ENCODE measurements at places on chromosomes 2 and 18.

GRCh38 chr2:106107509-106108131 lies 86.5 kb downstream of the UXS1 start:
- no peak for DNase-seq

DNA sequence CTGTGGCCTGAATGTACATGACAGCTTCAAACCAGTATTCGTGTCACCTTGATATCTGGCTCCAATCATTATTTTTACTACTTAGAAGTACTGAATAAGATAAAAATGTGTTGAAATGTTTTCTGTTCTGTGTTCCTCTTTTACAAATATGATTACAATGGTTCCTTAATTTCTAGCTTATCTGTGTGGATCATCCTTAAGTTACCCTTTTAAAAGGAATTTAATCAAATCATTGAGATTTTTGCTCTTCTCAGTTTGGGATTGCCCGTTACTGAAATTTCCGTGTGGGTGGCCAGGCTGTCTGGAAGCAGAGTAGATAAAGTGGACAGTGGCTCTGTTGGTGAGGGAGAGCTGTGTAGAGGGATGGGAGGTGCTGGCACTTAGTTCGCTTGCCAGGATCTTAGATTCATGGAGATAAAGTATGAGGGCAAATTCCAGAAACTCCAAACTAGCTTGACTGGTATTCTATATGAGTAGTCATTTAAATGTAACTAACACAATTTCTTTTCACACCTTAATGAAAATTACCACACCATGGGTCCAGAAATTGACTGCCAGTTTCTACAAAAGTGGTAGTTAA lies 27.4 kb upstream of the SAG start:
- DNase-seq = no peak

DNA sequence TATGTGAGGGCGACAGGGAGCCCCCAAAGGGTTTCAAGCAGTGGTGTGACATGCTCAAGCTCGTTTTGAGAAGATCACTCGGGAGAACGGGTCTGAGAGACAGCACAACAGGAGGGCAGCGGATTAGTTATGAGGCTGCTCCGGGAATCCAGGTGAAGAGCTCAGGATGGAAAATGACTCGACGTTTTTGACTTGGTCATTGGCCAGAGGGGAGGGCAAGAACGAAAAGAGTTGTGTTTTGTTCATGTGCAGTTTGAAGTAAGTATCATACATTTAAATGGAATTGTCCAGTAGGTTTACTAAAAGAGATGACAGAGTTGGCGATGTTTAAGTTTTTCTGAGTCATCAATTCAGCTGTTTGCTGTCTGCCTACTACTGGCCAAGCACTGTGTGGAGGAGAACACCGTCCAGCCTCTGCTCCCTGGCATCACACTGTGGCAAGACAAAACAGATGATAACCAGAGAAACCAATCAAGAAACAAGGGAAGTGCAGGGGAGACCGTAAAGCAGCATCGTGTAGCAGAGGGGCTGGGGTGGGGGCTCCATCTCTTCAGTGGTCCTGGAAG lies 25.3 kb upstream of the ANXA4 start:
- no peak for DNase-seq

- no peak for DNase-seq
Measured at GRCh38 chr18:63848159-63848558, 39.3 kb upstream of the SERPINB2 start.

- DNase-seq = no peak
Measured at GRCh38 chr2:101303688-101304087, 4.8 kb downstream of the RNF149 start.

DNA sequence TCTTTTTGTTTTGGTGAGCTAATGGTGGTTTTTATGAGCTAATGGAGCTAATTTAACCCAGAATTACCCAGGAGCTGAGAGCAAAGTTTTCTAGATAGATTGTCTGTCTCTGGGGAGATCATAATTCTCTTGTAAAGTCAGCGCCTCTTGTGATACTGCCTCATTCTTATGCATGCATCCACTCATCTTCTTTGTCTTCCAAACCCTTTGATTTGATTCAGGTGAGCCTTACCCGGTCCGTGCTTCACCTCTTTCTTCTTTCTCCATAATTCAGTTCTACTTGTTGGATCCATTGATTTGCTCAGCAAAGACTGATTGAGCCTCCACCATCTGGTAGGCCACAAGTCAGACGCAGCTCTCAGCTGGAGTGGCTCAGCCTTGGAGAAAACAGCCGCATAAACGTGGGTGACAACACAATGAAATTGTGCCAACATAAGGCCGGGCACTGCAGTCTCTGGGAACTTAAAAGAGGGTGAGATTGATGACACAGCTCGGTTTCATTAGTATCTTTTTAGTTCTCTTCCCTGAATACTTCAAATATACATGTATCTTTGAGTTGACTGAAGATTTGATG lies 158.5 kb upstream of the SH3BP4 start:
- DNase-seq = no peak

DNA sequence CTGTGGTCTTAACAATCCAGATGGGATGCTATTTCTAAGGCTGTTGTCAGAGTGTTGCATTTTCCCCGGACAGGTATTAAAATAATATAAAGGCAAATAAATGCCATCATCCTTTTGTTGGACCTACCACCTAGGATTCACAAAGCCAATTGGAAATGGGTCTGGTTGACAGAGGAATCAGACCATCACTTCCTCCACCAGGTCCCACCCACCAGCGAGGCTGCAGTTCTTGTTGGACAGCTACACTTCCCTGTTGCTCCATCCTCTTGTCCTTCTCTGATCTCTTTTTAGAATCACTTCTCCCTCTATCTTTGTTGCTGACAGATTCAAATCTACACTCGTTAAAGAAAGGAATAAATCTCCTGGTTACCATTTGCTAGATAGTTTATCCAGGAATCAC lies 1.1 kb downstream of the TMEM169 start:
- no peak for DNase-seq

DNA sequence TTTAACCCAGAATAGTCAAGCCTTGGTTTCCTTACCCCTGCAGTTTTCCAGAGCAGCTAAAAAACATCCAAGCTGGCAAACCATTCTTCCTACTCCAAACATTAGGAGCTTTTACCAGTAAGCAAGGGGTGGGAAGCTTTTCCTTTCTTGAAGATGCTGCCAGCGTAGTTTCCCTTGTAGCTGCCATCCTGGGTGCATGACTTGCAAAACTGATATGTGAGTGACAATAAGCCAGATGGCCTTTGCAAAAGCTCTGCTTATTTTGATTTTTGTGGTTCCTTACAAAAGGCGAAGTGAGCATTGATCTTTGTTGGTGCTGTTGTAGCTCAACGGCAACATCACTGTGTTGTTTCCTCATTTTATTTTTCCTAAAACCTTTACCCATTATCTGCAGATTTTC lies 138.8 kb downstream of the WDSUB1 start:
- DNase-seq = no peak

DNA sequence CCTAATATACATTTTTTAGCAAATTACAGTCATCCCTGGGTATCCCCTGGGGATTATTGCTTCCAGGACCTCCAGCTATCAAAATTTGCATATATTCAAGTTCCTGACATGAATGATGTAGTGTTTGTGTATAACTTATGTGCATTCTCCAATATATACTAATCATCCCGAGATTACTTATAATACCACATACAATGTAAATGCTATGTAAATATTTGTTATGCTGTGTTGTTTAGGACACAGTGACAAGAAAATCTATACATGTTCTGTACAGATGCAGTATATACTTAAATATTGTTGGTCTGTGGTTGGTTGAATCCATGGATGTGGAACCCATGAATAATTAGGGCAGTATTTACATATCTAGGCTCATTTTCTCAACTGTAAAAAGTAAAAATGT lies 1060.3 kb downstream of the DSC3 start:
- DNase-seq = no peak

DNA sequence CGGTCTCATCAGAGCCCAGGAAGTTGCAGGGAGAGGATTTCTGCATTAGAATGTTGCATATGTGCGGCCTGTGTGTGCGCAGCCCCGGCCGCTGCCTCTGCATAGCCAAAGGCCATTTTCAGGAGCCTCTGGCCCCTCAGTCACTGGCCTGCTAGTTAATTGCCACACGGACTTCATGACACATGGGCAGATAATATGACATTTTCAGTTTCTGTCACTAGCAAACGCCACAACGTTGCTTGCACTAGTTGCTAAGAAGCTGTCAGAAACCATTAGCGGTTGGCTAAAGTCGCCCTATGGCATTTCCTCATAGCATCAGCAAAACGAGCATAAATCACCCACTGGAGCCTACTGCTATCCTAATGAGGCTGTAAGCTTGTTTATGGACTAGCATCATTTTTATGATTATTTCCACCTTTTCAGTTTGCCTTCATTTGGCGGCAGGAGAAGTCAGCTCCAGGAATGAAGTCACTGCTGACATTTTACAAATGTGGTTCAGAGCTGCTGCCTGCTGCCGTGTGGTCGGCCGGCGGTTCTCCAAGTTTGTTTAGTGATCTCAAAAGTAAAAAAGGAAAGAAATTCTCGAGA lies 73.7 kb downstream of the MEIS1 start:
- DNase-seq = no peak

GRCh38 chr18:36688020-36688965 lies 140.5 kb downstream of the TPGS2 start:
- no peak for DNase-seq

DNA sequence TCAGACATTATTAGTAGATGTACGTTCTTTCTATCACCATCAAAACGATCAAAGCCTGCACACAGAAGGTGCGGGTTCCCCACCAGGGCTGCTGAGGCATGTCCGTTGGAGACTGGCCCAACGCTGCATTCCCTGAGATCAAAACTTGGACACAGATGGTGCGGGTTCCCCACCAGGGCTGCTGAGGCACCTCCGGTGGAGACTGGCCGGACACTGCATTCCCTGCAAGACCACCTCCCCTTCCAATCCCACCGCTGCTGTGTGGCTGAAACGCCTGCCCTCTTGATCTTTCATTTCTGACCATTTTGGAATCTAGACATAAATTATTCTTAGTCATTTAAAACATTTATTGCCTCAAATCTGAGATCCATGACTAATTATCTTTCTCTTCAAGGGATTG lies 254.2 kb upstream of the SALL3 start:
- DNase-seq = no peak

DNA sequence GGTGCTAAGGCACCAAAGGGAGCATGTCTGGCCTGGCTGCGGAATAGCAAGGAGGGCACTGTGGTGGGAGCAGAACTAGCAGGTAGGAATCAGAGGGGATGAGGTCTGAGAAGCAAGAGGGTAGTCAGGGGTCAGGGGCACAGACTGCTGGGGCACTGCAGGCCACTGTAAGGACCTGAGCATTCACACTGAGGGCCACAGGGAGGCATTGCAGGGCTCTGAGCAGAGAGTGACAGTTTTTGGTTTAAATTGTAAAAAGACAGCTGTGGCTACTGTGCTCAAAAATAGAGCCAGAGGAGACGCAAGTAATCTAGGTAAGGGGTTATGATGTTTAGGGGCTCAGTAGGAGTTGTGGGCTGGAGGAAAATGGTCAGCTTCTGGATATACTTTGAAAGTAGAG lies 41.5 kb downstream of the ARHGAP25 start:
- no peak for DNase-seq

GRCh38 chr2:21281791-21282514 lies 158.2 kb downstream of the TDRD15 start:
- DNase-seq = no peak

DNA sequence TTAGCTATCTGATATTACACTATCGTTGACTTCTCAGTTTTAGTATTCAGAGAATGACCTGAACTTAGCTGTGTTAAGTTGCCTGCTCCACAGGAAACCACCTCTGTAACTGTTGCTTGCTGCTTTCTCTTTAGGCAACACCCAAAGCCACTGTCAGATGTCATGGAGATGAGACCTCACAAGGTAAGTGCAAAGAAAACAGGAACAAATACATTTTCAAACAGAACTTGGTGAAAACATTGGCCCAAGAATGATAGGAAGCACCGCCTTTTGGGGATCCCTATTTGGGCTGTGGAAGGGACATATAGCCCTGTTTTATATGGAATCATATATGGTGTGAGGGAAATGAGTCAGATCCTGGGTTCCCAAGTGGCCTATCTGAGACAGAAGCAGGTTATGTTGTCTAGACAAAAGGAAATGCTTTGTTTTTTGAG lies 143.4 kb downstream of the UBE2E3 start:
- no peak for DNase-seq

DNA sequence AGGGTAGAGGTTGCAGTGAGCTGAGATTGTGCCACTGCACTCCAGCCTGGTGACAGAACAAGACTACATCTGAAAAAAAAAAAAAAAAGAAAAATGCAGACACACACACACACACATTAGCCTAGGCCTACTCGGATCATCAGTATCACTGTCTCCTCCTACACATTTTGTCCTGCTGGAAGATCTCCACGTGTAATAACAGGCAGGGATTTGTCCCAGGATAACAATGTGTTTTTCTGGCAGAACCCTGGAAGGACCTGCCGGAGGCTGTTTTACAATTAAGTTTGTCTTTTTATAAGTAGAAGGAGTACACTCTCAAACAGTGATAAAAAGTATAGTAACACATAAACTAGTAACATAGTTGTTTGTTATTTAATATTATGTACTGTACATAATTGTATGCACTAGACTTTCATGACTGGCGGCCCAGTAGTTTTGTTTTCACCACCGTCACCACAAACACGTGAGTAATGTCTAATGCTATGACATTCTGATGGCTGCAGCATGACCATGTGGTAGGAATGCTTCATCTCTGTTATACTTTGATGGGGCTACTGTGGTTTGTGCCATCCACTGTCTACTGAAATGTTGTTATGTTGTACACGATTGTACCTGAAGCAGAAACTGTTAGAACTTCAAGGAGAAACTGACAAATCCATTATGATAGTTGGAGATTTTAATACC lies 130.6 kb downstream of the ATP9B start:
- DNase-seq = no peak

- no peak for DNase-seq
Measured at GRCh38 chr2:197191177-197191939, 119.2 kb downstream of the ANKRD44 start.

DNA sequence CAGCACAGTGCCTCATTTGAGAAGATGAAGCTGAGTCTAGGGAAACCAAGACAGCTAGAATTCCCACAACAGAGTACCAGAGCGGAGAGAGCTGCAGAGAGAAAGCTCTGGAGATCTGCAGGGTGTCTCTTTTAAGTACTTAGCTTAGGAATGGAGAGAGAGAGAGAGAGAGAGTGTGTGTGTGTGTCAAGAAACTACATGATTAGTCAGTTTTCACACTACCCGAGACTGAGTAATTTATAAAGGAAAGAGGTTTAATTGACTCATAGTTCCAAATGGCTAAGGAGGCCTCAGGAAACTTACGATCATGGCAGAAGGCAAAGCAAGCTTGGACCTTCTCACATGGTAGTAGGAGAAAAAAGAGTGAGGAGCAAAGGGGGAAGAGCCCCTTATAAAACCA lies 64.0 kb downstream of the HIBCH start:
- no peak for DNase-seq

GRCh38 chr2:53884883-53885282 lies 25.1 kb upstream of the GPR75 start:
- no peak for DNase-seq

DNA sequence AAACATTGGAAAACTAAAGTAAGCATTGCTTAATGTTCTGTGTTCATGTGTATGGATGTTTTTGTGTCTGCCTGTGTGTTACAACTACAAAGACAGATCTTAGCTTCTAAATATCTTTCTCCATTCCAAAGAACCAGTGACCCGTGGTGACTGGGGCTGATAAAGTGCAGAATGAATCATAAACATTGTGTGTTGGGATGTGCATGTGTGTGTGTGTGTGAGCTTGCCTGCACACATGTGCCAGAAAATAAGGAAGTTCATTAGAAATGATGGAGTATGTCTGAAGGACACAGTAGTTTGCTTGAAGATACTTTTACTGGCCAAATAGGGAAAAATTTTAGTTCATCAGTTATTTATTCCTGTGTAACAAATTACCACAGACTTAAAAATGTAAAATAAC lies 756.6 kb upstream of the CELF4 start:
- DNase-seq = no peak

GRCh38 chr18:58208207-58208932 lies 164.3 kb downstream of the NEDD4L start:
- DNase-seq = no peak

GRCh38 chr2:103435010-103435409 lies 673.2 kb downstream of the TMEM182 start:
- DNase-seq = no peak

Measured in suprapubic skin (tissue), 4 donors.